Dermis blood vessel endothelial cell (primary cell): ENCODE measurements at places on chromosomes 16 and 17. TPM values are rescaled to one million over a fixed set of nuclear protein-coding genes. Genes with fewer than 3 reads are reported as not detected.

RAB11FIP4 gene
- 0.05 and 0.17 TPM in 2 replicates for total RNA-seq

TBX6 gene
- 0.17 and 0.23 TPM in 2 replicates for total RNA-seq

ZFPM1 gene
- 1.4 and 1.6 TPM in 2 replicates for total RNA-seq

KRT40 gene
- total RNA-seq: not detected in 2 replicates

ETV4 gene
- 3.2 and 13.5 TPM in 2 replicates for total RNA-seq

CNGB1 gene
- not detected in 2 replicates for total RNA-seq

C1QTNF1 gene
- 14.6 and 16.9 TPM in 2 replicates for total RNA-seq

VAC14 gene
- 20.6 and 40.4 TPM in 2 replicates for total RNA-seq

YBX2 gene
- 0.17 TPM in 1 of 2 replicates, not detected in the other for total RNA-seq
